ENCODE measurements at places on chromosomes 2 and 18. TPM values are rescaled to one million over a fixed set of nuclear protein-coding genes. Genes with fewer than 3 reads are reported as not detected.

- DNase-seq = no peak
- no peak overlapping the region for H3K4me3 ChIP-seq
- H3K27me3 ChIP-seq = peaks cover 13% of the 10 kb centered on the region
- H3K36me3 ChIP-seq = no peaks in the 10 kb centered on the region
- H3K27ac ChIP-seq = no peak overlapping the region
These were observed 73.3 kb upstream of the FZD7 start for GRCh38 chr2:201960305-201960704.

DNA sequence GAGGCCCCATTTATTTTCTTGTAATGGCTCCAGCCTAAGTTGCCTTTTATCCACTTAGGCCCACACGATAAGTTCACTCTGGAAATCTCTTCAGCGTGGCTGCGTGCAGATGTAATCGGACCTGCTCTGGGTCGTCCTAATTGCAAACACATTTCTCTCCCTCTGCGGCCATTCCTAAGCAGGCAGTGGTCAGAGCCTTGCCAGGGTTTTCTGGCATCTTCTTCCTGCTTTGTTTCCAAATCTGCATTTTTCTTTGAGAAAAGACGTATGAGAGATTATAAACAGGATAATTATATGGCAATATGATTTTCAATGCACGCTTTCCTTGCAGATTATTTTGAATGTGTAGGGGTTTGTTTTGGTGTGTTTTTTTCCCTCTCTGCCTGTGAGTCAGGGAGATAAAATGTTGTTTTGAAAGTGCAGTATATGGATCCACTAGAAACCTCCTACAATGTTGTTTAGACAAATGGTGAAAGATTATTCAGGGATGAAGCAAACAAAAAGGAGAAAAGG, 239.4 kb upstream of the TANK start:
- H3K27me3 ChIP-seq = no peaks in the 10 kb centered on the region
- H3K36me3 ChIP-seq = no peaks in the 10 kb centered on the region
- H3K27ac ChIP-seq = no peak overlapping the region
- DNase-seq = no peak

DNA sequence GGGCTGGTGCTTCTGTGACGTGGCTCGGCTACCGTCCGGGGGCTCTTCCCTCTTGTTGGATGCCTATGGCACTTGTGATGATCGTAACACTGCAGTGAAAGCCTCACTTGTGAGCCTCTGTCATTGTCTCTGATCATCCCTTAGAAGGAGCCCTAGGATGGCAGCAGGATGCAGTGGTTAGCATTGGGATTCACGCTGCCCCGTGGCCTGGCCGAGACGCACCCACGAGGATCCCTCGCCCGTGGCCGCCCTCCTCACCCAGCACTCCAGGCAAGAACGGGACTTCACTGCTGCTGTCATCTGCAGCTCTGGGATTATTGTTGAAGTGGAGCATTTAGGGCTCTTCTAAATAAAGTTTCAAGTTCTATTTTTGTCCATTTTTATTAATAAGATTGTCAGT, 46.8 kb upstream of the CTDP1 start:
- no peak overlapping the region for H3K4me3 ChIP-seq
- H3K27me3 ChIP-seq = peaks cover 5% of the 10 kb centered on the region
- H3K36me3 ChIP-seq = no peaks in the 10 kb centered on the region

GRCh38 chr2:117958186-117958585, 55.7 kb downstream of the CCDC93 start:
- no peak overlapping the region for H3K4me3 ChIP-seq
- H3K27ac ChIP-seq = no peak overlapping the region
- H3K4me1 ChIP-seq = no peaks in the 10 kb centered on the region
- peaks cover 4% of the 10 kb centered on the region for H3K36me3 ChIP-seq
- H3K27me3 ChIP-seq = no peaks in the 10 kb centered on the region

- H3K27ac ChIP-seq = no peak overlapping the region
- no peaks in the 10 kb centered on the region for H3K36me3 ChIP-seq
- no peaks in the 10 kb centered on the region for H3K27me3 ChIP-seq
- H3K4me1 ChIP-seq = no peaks in the 10 kb centered on the region
- no peak overlapping the region for H3K4me3 ChIP-seq
These were observed 464.0 kb downstream of the EIPR1 start for GRCh38 chr2:2913601-2914120.

DNA sequence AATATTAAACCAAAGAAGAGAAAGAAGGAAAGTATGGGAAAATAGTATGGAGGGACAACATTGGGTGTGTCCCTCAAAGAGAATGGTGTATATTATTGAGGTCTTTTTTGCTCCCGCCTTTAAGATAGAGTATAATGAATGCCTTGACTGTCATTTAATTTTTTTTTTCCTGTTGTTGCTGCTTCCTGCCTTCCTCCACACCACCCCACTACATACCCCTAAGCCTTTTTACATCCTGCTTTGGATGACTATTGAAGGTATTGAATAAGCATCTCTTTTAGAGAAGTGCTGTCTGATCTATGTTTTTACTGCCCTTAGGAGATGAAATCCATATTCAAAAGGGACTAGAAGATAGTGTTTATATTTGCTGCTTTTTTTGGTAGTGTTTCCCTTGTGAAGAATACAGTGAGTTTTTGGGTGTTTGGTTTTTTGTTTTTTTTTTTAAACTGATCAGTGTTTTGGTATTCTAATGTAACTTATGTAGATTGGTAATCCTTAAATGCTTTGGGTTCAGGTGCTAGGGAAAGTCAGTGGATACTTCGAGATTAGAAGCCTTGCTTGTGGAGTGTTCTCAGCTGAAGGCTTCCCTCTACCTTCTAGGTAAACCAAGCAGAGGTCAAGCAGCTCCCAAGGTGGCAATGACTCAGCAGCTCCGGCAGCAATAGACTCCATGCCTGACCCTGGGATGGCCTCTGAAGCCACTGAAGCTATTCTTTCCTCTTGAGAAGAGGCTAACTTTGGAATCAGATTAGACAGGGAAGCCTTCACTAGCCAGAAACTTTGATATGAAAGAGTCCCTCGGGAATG, 5.0 kb downstream of the FZD7 start:
- no peaks in the 10 kb centered on the region for H3K27me3 ChIP-seq
- H3K4me3 ChIP-seq = peak overlapping the region; percentile 11
- H3K27ac ChIP-seq = peak overlapping the region; percentile 53
- peaks cover 22% of the 10 kb centered on the region for H3K4me1 ChIP-seq

DNA sequence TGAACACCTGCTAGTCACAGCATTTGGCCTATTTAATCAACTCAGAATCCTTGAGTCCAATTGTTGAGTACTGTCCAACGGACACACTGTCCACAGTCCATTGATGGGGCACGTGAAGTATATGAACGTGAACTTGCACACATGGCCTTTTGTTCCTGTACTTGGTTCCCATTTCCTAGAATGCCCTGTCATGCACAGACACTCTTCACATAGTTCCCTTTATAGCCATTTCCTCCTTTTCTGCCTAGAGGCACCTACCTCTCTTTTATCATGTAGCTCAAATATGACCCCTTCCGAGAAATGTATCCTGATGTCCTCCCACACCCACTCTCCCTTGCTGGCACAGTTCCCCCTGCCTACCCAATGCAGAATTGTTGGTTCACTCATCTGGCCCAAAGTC, 8.7 kb upstream of the CRYGA start:
- DNase-seq = no peak
- no peaks in the 10 kb centered on the region for H3K36me3 ChIP-seq
- no peak overlapping the region for H3K4me3 ChIP-seq
- peaks cover 13% of the 10 kb centered on the region for H3K4me1 ChIP-seq
- H3K27me3 ChIP-seq = no peaks in the 10 kb centered on the region
- H3K27ac ChIP-seq = no peak overlapping the region

DNA sequence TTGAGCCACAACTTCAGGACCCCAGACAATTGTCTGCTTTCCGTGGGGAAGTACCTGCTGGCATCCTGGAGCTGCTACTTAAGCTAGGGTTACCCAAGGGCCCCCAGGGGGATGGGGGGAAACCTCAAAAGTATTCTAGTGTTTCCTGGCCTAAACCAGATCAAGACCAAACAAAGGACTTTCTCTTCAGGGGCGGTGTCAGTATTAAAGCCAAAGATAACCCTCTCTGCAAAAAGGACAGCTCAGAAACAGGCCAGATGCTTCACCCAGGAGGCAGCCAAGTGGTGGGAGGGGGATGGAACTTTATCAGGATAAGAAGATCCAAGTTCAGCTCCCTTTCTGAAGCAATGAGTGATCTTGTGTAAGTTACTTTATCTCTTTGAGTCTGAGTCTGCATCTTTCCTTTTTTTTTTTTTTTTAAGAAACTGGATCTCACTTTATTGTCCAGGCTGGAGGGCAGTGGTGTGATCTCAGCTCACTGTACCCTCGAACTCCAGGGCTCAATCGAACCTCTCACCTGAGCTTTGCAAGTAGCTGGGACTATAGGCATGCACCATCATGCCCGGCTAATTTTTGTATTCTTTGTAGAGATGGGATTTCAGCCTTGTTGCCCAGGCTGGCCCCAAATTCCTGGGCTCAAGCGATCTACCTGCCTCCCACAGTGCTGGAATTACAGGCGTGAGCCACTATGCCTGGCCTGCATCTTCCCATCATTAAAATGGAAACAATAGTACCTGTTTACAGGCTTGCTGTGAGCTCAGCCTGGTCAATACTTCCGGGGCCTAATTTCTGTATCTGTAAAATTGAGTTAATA, 151.8 kb upstream of the PTPRM start:
- no peak for DNase-seq
- no peaks in the 10 kb centered on the region for H3K4me1 ChIP-seq
- H3K27ac ChIP-seq = no peak overlapping the region
- no peak overlapping the region for H3K4me3 ChIP-seq
- H3K36me3 ChIP-seq = no peaks in the 10 kb centered on the region

DNA sequence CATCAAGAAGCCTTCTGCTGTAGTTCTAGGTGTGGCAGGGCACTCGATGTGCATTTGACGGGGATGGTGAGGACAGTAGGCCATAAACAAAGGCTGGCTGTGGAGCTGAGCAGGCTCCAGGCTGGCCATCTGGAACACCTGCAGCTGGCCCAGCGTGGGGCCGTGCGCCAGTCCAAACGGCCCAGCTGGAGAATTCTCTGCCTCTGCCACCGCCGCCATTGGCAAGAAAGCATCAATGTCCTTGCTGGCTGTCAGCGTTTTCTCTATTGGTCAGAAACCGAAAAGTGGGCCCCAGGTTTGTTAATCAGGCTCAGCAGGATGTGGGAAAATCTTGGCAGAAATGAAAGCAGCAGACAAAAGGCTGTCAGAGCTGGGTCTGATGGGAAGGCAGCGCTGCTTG, 24.0 kb upstream of the CTIF start:
- no peaks in the 10 kb centered on the region for H3K27me3 ChIP-seq
- DNase-seq = no peak
- H3K27ac ChIP-seq = no peak overlapping the region
- no peaks in the 10 kb centered on the region for H3K4me1 ChIP-seq

DNA sequence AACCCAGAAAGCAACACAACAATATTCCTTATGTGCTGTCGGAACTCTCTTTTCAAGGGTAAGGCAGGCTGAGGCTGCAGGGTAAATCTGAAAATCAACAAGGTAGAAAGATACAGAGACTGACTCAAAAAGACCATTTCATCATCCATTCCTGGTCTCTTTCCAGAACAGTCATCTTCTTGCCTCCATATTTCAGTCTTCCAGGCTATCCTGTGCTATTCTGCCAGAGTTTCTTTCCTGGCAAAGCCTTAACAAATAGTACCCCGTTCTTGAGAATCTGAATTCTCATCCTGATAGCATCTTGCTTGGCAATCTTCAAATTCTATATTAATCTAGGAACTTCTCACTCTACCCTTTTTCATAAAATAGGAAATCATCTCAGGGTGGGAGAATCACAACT, 15.5 kb downstream of the DPP10 start:
- H3K27ac ChIP-seq = no peak overlapping the region
- DNase-seq = no peak
- H3K36me3 ChIP-seq = no peaks in the 10 kb centered on the region
- no peaks in the 10 kb centered on the region for H3K27me3 ChIP-seq
- no peak overlapping the region for H3K4me3 ChIP-seq

DNA sequence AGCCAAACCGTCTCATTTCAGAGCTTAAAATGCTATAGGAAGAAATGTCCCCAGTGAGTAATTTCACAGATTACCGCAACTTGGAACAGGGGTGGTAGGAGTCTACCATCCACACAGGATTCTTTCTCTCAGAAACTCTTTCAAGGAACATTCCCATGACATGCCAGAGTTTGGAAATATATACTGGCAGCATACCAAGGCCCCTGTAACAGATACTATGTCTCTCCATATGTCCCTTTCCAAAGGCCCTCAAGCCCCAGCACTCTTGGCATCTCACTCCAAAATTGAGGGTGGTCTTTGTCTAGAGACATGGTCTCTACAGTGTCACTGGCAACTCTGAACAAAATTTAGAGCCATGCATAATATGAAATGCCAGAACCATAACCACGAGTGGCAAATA, 11.0 kb downstream of the FIGLA start:
- no peak overlapping the region for H3K27ac ChIP-seq
- no peak overlapping the region for H3K4me3 ChIP-seq
- no peaks in the 10 kb centered on the region for H3K36me3 ChIP-seq
- H3K4me1 ChIP-seq = no peaks in the 10 kb centered on the region
- H3K27me3 ChIP-seq = no peaks in the 10 kb centered on the region

GRCh38 chr18:58806826-58807714, 57.6 kb upstream of the ZNF532 start:
- no peaks in the 10 kb centered on the region for H3K4me1 ChIP-seq
- no peak overlapping the region for H3K4me3 ChIP-seq
- no peaks in the 10 kb centered on the region for H3K36me3 ChIP-seq

GRCh38 chr2:31950946-31951562, 59.8 kb downstream of the MEMO1 start:
- H3K4me1 ChIP-seq = no peaks in the 10 kb centered on the region
- no peak for DNase-seq
- no peaks in the 10 kb centered on the region for H3K27me3 ChIP-seq
- H3K36me3 ChIP-seq = no peaks in the 10 kb centered on the region
- no peak overlapping the region for H3K27ac ChIP-seq

GRCh38 chr2:33607251-33607721, 8.2 kb upstream of the FAM98A start:
- DNase-seq = no peak
- no peaks in the 10 kb centered on the region for H3K27me3 ChIP-seq
- no peaks in the 10 kb centered on the region for H3K4me1 ChIP-seq
- H3K4me3 ChIP-seq = no peak overlapping the region
- H3K27ac ChIP-seq = no peak overlapping the region
- no peaks in the 10 kb centered on the region for H3K36me3 ChIP-seq

GRCh38 chr2:20411361-20411894, 35.4 kb upstream of the RHOB start:
- no peaks in the 10 kb centered on the region for H3K27me3 ChIP-seq
- H3K27ac ChIP-seq = no peak overlapping the region
- no peaks in the 10 kb centered on the region for H3K4me1 ChIP-seq
- no peaks in the 10 kb centered on the region for H3K36me3 ChIP-seq
- DNase-seq = peak; percentile 61

- peak; percentile 51 for DNase-seq
- H3K27ac ChIP-seq = no peak overlapping the region
- no peaks in the 10 kb centered on the region for H3K27me3 ChIP-seq
- no peaks in the 10 kb centered on the region for H3K36me3 ChIP-seq
- no peak overlapping the region for H3K4me3 ChIP-seq
These were observed 51.7 kb upstream of the SMIM21 start for GRCh38 chr18:75478996-75479880.

- no peak overlapping the region for H3K4me3 ChIP-seq
- no peak for DNase-seq
- no peaks in the 10 kb centered on the region for H3K36me3 ChIP-seq
- peaks cover 6% of the 10 kb centered on the region for H3K4me1 ChIP-seq
- H3K27me3 ChIP-seq = no peaks in the 10 kb centered on the region
- H3K27ac ChIP-seq = no peak overlapping the region
These were observed 31.5 kb upstream of the ATIC start for GRCh38 chr2:215280326-215280725.

The GPAT2 gene
- total RNA-seq = 54.2 TPM

The SPIRE1 gene
- total RNA-seq = 26.6 TPM
